Astrocyte (in vitro differentiated cells and primary cell): ENCODE measurements at places on chromosomes 4 and X. TPM values are rescaled to one million over a fixed set of nuclear protein-coding genes. Genes with fewer than 3 reads are reported as not detected.

DNA sequence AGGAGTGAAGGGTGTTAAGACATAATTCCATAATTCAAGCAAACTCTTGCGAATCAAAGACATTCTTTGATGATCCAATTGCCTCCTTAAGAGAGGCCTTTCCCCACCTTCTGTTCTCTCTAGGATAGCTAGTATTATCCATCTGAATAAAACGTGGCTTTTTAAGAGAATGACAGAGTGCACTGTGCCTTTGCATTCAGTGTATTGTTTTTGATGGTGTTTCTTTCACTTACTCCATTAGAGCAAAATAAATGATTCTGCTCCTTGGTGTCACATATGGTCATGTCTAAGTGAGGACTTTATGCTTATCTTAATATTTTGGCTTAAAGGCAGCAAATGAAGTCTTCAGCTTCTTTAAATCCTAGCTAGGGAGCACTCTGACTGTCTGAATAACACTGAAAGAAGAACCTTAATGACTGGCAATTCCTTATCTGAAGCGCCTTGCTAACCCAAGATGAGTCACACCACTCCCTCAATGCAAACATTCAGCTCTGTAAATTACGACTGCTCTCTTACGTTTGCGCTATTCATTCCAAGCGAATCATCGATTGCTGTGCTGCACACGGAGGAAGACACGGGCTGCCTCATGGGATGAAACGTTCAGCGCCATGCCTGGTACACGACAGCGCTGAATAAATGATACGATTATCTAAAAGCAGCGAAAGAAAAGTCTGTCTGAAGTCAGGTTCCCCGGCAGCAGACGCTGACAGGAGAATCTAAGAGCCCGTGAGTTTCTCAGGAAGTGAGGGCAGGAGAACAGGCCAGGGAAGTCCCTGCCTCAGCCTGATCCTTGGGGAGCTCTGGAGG is 35.1 kb upstream of the GEMIN8 start:
- H3K27me3 ChIP-seq: no peaks in the 10 kb centered on the region
- no peaks in the 10 kb centered on the region for H3K36me3 ChIP-seq
- H3K4me1 ChIP-seq: no peaks in the 10 kb centered on the region

GRCh38 chrX:65407157-65407626 is 127.4 kb downstream of the LAS1L start:
- no peak for DNase-seq
- H3K4me3 ChIP-seq: no peak overlapping the region
- H3K36me3 ChIP-seq: no peaks in the 10 kb centered on the region

GRCh38 chr4:102524691-102525090 is 23.5 kb downstream of the NFKB1 start:
- no peaks in the 10 kb centered on the region for H3K4me1 ChIP-seq
- H3K36me3 ChIP-seq: no peaks in the 10 kb centered on the region
- no peak overlapping the region for H3K27ac ChIP-seq
- DNase-seq: no peak
- no peaks in the 10 kb centered on the region for H3K27me3 ChIP-seq

GRCh38 chrX:10230222-10230621 is 73.4 kb downstream of the CLCN4 start:
- no peaks in the 10 kb centered on the region for H3K36me3 ChIP-seq
- no peaks in the 10 kb centered on the region for H3K4me1 ChIP-seq
- H3K27me3 ChIP-seq: no peaks in the 10 kb centered on the region
- DNase-seq: no peak
- H3K27ac ChIP-seq: no peak overlapping the region

DNA sequence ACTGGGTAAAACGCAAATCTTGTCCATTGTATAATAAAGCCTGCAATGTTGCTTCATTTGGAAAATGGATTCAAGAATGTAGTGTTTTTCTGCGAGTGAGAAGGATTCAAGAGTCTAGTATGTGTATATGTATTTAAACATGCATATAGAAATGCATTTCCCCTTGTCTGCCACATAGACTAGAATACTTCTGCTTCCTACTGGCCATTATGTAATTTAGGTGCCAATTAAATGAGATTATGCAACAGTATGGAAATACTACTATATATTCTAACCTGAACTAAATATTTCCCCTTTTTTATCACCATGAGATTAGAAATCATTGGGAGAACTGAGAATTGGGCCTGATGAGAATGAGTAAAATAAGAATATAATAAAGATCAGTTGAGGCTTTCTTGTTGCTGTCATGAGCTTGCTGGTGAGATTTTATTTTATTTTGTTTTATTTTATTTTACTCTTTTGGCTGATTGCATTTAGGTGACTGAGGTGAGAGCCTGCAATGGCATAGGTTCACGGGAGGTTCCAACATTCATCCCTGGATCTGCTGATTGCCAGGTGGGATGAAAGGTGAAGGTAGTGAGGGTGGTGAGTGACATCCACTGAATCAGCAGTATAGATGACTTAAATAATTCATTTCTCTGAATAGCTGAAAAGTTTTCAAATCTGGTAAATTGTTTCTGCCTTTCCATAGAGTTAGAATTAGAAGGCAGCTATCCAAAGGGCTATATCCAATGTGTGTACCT is 95.6 kb upstream of the SLC4A4 start:
- no peak overlapping the region for H3K4me3 ChIP-seq
- no peak for DNase-seq
- H3K27ac ChIP-seq: no peak overlapping the region

DNA sequence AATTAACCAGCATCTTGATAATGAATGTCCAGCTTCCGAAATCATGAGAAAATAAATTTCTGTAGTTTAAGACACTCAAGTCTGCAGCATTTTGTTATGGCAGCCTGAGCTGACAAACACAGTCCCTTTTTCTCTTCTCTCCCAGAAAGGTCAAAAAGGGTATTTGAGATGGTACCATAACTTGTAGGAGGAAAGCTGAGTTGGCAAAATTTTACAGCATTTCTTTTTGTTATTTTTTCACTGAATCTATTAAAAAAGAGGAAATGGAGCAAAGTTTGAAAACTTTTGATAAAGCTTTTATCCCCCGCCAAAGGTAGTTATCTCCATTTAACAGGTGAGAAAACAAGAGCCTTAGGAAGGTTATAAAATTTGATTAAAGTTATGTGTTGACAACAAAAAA is 367.6 kb upstream of the TECRL start:
- H3K4me1 ChIP-seq: peaks cover 9% of the 10 kb centered on the region
- H3K4me3 ChIP-seq: no peak overlapping the region
- no peaks in the 10 kb centered on the region for H3K36me3 ChIP-seq
- H3K27me3 ChIP-seq: no peaks in the 10 kb centered on the region
- peak overlapping the region; percentile 40 for H3K27ac ChIP-seq
- no peak for DNase-seq

RAB41 gene
- not detected in 2 replicates for total RNA-seq

HTR2C gene
- total RNA-seq: not detected in 2 replicates

DNA sequence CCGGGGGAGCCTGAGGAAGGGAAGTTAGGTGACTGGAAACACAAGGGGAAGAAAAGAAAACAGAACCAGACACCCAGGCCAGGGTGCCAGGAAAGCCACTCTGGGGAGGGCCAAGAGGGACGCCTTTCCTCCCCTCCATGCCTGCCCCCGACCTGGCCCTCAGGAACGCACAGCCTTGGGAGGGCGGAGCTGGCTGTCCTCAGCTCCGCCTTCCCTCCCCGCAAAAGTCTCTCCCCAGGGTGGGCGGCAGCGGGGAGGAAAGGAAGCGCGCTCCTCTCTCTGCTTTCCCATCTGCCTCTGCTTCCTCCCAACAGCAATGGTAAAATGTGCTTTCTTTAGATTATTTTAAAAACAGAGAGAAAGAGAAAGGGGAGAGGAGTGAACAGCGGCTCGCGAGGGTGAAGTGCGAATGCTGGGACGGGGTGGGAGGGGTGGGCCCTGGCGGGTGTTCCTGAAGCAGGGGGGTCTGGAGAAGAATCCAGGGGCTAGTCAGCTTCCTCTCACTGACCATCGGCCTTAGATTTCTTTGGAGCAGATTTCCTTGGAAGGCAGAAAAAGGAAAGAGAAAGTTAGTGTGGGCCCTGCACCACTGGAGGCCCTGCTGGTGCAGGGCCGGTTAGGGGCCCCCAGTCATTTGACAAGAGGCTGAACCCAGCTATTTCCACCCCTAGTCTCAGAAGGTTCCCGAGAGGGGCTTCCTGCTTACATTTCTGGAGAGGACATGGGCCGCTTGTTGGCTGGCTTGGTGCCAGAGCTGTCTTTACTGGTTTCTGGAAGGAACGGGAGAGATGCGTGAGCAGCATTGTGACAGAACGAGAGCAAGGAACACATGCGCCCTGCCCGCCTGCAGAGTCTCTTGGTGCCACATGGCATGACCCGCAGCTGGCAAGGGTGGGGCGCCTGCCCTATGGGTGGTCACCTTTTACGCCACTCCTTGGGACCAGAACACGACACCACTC is 4.7 kb upstream of the RENBP start:
- H3K27me3 ChIP-seq: no peaks in the 10 kb centered on the region
- H3K4me1 ChIP-seq: peaks cover 4% of the 10 kb centered on the region
- no peak overlapping the region for H3K4me3 ChIP-seq
- peaks cover 3% of the 10 kb centered on the region for H3K36me3 ChIP-seq
- DNase-seq: no peak

- no peak for DNase-seq
- no peak overlapping the region for H3K27ac ChIP-seq
- no peaks in the 10 kb centered on the region for H3K36me3 ChIP-seq
- peaks cover 2% of the 10 kb centered on the region for H3K4me1 ChIP-seq
Observed at GRCh38 chr4:40310225-40310624, 24.9 kb upstream of the CHRNA9 start.

AR gene
- total RNA-seq: 8.3 and 9.0 TPM in 2 replicates

- H3K27ac ChIP-seq: no peak overlapping the region
- no peak for DNase-seq
- no peaks in the 10 kb centered on the region for H3K4me1 ChIP-seq
- no peaks in the 10 kb centered on the region for H3K27me3 ChIP-seq
Observed at GRCh38 chr4:105965183-105965800, 70.0 kb downstream of the NPNT start.

- H3K27ac ChIP-seq: no peak overlapping the region
- no peaks in the 10 kb centered on the region for H3K36me3 ChIP-seq
- H3K4me1 ChIP-seq: no peaks in the 10 kb centered on the region
Observed at GRCh38 chr4:94304365-94304971, 38.2 kb downstream of the HPGDS start.

ENPEP gene
- 0.67 and 1.7 TPM in 2 replicates for total RNA-seq

CDS1 gene
- 3.8 and 5.7 TPM in 2 replicates for total RNA-seq

EREG gene
- 0.14 and 0.30 TPM in 2 replicates for total RNA-seq

PRDX4 gene
- 221 and 244 TPM in 2 replicates for total RNA-seq

NLRP2B gene
- total RNA-seq: not detected in 2 replicates
